ENCODE measurements at places on chromosomes 4 and X. TPM values are rescaled to one million over a fixed set of nuclear protein-coding genes. Genes with fewer than 3 reads are reported as not detected.
A peak's percentile ranks its signal among the peaks of the same experiment; 100 is the strongest.

DNA sequence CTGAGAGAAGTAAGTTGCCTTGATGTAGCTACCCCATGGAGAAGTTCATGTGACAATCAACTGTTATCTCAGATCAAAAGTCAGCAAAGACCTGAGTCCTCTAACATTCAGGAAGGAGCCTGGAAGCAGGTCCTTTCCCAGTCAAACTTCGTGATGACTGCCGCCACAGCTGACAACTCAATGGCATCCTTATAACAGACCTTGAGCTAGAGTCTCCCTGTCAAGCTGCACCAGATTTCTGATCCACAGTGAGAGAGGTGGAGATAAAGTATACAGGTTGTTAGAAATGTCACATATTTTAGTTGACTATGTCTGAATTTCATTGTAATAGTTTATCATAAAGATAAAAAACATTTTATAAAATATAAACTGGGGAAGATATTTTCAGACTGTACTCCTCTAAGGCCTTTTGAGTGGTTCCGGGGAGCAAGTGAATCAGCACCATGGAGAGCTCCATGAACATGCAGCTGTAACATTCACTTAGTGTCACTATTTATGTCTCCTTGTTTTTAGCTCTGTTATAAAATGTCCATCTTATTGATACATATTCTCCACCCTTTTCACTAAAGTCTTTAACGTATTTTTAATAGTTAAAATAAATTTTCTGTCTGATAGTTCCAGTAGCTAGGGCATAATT, 1653.5 kb upstream of the AGA start:
- peak; percentile 73 for DNase-seq

DNA sequence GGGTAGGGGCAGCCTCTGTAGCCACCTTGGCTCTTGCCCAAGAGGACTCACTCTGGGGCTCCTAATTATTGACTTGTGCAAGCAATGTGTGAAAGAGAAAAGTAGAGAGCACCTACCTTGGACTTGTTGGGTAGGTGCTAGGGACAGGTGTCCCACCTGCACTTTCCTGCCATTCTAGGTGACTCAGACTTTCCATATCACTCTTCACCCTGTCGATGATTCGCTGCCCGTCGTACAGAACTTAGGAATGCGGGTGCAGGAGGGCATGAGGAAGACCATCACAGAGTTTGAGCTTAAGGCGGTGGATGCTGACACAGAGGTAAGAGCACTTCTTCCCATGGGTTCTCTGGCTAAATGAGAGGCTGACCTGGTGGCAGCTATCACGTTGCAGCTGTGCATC, 87.3 kb upstream of the ANXA3 start:
- no peak for DNase-seq

- DNase-seq, result no peak
Observed at GRCh38 chr4:54041100-54041499, 23.3 kb downstream of the CHIC2 start.

Gene PABPC1L2A
- not detected for total RNA-seq

DNA sequence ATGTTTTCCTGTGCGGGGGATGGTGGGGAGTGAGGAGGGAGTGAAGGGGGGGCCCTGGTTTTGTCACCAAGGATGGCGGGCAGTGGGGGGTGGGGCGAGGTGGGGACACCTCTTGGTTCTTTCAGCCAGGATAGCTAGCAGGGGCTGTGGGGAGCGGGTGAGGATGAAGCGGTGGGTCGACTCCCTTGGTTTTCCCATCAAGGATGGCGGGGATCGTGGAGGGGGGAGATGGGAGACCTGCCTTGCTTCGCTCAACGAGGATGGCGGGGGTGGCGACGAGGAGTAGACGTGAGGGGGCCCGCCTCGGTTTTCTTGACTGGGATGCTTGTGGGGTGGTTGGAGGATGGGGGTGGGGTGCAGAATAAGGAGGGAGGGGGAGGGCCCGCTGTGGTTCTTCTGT, 643 bp downstream of the FHL1 start:
- DNase-seq, result no peak

Gene GLRA3
- total RNA-seq, result not detected

DNA sequence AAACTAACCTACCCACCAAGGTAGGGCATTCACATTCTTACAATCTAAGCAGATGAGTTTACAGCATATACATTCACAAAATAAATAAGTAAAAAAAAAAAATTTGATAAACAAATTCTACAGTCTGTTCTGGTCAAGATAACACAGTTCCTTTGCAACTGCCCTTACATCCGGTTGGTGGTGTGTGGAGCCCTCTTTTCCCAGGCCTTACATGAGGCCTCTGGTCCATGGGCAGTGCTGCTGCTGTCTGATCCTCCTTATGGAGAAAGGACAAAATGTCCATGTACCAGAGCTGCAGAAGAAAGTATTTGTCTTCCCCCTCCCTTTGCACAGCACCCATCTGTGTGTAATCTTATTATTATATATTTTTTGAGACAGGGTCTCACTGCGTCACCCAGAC, 2.2 kb upstream of the SEPTIN11 start:
- no peak for DNase-seq

DNA sequence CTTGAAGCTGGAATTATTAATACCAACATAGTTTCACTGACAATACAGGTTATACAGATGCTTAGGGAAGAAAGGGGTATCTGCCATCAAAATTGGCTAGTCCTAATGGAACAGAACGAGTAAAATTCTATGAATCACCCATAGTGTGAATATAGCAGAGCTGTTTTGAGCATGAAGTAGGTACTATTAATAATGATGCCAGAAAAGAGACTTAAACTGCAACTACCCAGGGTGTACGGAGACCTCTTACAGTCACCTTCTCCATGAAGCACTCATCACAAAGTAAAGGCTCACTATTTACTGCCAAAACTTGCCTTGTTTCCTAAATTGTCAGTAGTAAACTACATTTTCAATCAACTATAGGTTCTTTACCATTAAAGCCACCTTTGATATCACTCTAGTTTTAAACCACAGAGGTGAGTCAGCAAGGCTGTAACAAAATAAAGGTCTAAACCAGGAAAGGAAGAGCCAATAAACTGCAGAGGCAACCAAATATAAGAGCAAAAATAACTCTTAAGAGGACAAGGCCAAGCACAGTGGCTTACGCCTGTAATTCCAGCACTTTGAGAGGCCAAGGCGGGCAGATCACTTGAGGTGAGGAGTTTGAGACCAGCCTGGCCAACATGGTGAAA, 114.4 kb downstream of the FRYL start:
- no peak for DNase-seq

Gene PPBP
- 2.5 TPM for total RNA-seq

Gene NR3C2
- 43.9 TPM for total RNA-seq

DNA sequence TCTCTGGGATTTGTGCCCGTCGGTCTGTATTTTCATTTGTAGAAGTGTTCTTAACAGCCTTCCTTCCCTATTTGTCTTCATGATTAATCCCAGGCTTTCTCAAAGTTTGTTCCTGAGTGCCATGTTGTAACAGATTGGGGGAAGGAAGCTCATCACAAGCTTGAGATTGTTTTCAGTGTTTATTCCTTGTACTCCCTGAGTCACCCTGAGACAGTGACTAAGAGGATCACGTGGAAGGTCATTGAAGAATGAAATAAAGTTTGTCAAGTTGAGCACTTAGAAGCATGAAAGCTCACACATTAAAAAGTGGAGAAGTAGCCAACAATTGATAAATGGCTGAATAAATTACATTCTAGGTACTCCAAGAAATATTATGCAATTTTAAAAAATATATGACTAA, 153.5 kb upstream of the FAM241A start:
- DNase-seq, result peak; percentile 4

DNA sequence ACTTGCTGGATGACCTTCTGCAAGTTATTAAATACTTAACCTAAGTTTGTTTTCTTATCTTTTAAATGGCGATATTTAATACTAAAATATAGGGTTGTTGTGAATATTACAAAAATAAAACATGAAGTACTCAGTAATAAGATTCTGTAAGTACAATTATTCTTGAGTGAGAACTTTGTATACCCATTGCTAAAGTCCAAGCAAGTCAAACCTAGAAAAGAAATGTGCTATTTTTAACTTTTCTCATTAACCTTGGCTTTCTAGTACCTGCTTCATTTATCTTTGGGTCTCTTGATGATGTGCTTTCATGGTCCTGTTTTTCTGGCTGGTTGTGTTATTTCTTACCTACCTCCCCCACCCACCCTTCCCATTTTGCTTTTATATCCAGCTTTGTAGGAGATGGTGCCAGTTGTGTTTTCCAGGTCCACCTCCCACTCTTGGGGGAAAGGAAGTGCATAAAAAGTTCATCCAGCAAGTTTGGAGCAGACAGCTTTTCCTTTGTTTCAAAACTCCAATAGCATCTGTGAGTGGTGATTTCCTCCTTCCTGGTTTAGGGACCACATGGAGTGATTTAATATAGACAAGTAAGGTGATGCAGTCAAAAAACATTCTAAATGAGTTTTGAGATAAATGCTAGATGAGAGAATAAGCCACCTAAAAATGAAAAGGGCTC, 7.5 kb upstream of the CXCL8 start:
- DNase-seq, result peak; percentile 32

DNA sequence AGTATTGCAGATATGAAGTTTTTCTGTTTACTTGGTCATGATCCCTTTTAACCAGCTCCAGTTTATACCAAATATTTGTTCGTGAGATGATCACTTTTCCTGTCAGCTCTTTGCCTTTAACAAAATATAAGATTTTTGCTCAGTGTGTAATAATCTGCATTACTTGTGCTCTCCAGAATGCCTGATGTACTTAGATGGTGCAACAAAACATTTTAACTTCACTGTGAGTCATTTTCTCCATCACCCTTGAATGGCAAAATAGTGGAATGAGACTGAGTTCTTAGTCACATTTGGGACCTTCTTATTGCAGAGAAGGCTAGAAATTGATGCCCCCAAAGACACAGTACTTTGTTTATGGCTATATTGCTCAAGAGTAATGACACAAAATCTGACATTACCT, 252.0 kb downstream of the FRMPD4 start:
- DNase-seq, result no peak

- no peak for DNase-seq
Observed at GRCh38 chr4:158625544-158625943, 46.1 kb downstream of the C4orf46 start.

Gene TCEAL2
- total RNA-seq, result 4.3 TPM

- DNase-seq, result no peak
Observed at GRCh38 chrX:16903274-16904022, 33.3 kb upstream of the RBBP7 start.

DNA sequence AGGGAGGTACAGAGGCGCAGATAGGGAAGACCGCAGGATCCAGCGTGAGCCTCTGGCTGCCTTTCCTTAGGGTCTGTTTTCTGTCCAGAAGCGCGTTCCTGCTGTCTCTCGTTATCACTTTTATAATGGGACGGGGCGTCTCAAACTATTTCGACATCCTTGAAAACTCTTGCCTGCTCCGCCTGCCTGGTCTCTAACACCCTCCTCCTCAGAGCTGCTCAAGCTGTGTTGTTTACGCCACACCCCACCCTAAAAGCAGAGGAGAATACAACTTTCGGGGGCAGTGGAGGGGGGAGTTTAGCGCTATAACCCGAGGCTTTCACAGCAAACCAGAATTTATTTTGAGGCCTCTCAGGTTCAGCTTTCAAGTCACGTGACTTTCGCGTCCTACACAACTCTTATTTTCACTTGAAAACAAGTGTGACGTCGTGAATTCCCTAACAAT, 646 bp upstream of the FAM3A start:
- DNase-seq, result peak; percentile 96

- no peak for DNase-seq
Observed at GRCh38 chr4:185457136-185457535, 14.4 kb downstream of the CCDC110 start.

GRCh38 chr4:42398171-42398870, 1.0 kb downstream of the SHISA3 start:
- peak; percentile 74 for DNase-seq

DNA sequence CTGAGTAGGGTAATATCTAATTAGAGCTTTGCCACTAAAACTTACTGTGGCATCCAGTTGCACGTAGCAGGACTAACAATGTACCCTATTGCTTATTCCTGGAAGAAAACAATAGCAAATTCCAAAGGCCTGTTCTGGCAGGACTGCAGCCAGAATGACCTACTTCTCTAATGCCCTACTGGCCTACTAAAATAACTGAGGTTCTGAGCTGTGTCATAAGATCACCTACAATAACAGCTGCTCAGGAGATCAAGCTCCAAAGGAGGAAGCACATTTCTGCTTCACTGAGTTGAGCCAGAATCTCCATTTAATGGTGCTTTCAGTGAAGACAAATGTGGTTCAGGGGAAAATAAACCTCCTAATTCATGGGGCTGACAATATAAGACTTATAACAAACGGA, 42.2 kb upstream of the CXCL8 start:
- DNase-seq, result no peak

- no peak for DNase-seq
Observed at GRCh38 chr4:26590639-26591038, 6.8 kb downstream of the TBC1D19 start.

- no peak for DNase-seq
Observed at GRCh38 chr4:153111426-153112040, 92.7 kb upstream of the TRIM2 start.

Gene MRFAP1
- total RNA-seq, result 193 TPM

- no peak for DNase-seq
Observed at GRCh38 chrX:41946989-41947612, 23.7 kb upstream of the CASK start.

GRCh38 chr4:42638993-42639392, 17.9 kb downstream of the ATP8A1 start:
- DNase-seq, result no peak

DNA sequence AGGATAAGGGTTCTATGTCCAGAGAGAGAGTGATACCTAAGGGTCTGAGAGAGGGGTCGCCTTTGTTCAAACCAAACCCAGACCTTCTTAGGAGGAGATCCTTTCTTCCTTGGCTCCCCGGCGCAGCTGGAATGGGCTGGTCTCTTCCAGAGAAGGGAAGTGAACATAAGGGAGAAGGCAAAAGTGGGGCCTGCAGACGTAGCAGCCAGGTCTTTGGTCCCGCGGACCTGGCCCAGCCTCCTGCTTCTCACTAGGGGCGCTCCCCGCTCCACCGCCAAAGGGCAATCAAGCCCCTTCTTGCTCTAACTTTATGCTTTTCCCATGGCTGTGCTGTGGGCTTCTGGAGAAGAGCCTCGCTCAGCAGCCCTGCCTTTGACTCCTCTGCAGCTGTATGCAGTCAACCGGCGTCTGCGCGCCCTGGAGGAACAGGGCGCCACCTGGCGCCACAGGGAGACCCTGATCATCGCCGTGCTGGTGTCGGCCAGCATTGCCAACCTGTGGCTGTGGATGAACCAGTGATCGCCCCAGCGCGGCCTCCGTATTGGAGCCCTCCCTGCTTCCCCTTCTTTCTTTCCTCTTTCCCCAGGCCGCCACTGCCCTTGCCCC, 6.5 kb downstream of the FATE1 start:
- DNase-seq, result peak; percentile 27
